Astrocyte (in vitro differentiated cells and primary cell): ENCODE measurements at places on chromosomes 11 and 22. TPM values are rescaled to one million over a fixed set of nuclear protein-coding genes. Genes with fewer than 3 reads are reported as not detected.

The RAG2 gene
- not detected in 2 replicates for total RNA-seq

- DNase-seq = peak; percentile 54
Observed at GRCh38 chr11:128365044-128365443, 222.3 kb downstream of the ETS1 start.

GRCh38 chr11:62242021-62242420 is at the start of gene SCGB1D2:
Gene SCGB1D2, plus strand, starts transcription at chr11:62242239. Its CDS starts 69 bp downstream, at chr11:62242308.
- DNase-seq = no peak

DNA sequence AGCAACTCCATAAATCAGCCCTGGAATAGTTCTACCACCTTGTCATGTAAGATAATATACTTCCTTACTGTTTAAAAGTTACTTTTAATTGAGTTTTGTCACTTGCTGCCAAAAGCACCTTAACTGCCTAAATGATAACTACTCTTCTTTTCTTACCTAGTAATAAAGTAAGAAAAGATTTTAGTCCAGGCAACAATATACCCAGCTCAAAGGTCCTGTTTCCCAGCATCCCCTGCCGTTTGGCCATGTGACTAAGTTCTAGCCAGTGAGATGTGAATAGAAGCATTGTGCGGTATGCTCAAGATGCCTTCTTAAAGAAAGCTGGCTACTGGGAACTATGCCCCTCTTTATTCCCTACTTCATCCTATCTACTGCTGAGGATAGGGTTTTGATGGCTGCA is 39.4 kb upstream of the CCDC34 start:
- DNase-seq = no peak

GRCh38 chr11:6251120-6251733 is 8.4 kb upstream of the CCKBR start:
- DNase-seq = peak; percentile 35

The GAL gene
- 23.4 and 26.3 TPM in 2 replicates for total RNA-seq

DNA sequence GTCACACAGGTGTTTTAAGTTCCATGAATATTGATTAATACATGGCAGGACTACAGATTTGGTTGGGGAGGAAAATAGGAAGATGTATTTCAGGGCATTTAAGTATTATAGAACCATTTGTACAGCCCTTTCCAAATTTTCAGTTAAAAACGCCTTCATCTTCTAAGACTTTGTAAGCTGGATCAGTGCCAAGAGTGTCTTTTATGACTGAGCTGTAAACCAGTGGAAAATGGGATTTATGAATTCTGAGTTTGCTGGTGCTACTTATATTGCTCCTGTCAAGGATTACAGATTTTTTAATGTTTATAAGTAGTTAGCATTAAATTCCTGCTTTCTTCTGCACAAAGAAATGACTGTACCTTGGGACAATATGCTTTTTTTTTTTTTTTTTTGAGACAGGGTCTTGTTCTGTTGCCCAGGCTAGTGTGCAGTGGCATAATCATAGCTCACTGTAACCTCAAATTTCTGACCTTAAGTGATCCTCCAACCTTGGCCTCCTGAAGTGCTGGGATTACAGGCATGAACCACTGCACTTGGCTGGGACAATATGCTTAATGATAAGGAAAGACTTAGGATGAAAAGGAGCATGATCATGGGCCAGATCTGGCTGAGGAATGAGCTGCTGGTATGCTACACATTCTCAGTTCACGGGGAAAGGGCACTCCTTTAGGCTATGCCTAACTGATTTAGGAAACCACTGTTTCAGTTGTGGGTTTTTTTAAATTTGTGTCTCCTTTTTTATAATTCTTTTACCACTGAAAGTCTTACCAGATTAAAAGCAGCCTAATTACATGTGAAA is 113.6 kb upstream of the MTNR1B start:
- no peak for DNase-seq

DNA sequence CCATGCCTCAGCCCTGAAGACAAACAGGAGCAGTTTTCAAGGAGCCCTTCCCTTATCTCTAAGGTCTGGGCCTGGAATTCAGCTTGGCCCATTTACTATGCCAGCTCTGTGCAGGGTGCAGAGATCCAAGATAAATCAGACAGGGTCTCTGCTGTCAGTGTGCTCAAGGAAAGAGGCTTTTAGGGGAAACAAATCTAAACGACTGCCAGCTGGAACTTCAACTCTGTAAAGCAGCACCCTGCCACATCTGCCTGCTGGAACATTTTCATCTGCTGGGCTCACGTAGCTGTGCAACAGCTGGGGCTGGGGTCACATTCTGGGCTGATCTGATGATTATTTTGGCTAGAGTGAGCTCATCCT is 19.8 kb upstream of the EHF start:
- DNase-seq = peak; percentile 14

The ANGPTL5 gene
- total RNA-seq = not detected in 2 replicates

DNA sequence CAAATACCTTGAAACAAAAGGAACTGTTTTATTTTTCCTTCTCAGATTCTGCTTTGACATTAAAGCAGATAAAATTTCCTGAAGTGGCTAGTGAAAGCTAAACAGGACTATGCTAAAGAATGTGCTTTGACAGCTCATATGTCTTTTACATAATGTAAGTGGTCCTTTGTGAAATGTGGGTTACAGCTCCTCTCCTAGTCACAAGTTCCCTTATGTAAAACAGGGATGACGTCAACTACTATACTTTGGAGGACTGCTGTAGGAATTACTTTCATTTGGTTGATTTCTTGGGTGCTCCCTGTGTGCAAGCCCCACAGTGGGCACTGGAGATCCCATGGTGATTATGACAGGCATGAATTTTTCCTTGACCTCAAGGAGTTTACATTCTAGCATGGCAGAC is 216.6 kb upstream of the NARS2 start:
- DNase-seq = peak; percentile 70

DNA sequence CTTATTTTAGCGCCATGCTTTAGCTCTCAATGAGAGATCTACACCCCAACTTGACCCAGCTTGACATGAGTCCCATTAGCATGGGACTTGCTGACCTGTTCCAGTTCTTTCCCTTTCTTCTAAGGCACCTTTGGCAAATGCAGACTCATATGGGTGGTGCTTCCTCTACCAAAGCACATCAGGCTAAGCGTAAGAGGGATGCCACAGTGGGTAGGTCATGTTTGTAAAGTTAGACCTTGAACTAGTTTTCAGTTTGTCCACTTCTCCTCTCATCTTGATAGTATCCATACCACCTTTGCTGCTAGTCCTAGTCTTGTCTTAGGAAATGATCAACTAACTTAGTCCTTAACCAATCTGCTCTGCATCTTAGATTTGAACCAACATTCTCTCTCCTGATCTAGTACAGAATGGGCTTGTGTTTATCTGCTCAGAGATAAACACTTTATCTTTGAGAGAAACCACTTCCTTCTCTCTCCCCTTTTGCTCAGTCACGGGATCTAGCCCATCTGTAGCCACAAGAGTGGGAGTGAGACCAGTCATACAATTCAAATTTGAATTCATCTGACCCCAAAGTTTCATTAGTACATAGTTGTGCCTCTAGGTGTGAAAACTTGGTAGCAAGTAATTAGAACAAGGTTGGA is 72.1 kb upstream of the CD44 start:
- DNase-seq = no peak

GRCh38 chr11:123562158-123562557 is 92.3 kb downstream of the SCN3B start:
- no peak for DNase-seq

DNA sequence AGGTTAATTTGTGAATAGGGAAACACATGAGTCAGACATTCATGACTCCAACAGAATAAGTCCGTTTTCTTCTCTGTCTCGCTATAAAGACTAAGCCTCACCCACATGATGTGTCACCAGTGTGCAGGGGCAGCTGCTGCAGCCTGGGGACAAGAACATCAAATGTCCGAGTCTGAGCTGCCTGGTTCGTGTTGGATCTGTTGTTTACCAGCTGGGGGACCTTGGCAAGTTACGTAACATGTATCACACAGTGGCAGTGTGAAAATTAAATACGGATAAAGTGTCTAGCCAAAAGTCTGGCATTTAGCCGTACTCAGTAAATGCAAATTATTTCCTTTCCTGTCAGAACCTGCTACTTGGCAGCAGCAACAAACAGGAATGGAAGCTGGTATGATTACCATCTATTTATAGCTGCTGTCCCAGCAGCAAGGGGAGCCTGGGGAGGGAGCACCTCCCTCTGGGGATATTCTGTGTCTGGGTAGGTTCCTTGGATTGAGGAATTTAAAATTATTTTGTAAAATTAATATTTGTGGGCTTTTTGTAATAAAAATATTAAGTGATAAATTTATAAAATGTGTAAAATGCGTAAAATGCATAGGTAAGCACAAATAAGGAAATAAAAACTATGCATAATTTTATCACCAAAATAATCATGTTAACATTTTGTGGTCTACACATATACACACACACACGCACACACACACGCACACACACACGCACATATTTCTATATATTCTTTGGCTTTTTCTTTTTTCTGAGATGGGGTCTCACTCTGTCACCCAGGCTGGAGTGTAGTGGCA is 1.3 kb upstream of the CLDN25 start:
- DNase-seq = peak; percentile 43

The ART5 gene
- 4.1 and 8.3 TPM in 2 replicates for total RNA-seq

DNA sequence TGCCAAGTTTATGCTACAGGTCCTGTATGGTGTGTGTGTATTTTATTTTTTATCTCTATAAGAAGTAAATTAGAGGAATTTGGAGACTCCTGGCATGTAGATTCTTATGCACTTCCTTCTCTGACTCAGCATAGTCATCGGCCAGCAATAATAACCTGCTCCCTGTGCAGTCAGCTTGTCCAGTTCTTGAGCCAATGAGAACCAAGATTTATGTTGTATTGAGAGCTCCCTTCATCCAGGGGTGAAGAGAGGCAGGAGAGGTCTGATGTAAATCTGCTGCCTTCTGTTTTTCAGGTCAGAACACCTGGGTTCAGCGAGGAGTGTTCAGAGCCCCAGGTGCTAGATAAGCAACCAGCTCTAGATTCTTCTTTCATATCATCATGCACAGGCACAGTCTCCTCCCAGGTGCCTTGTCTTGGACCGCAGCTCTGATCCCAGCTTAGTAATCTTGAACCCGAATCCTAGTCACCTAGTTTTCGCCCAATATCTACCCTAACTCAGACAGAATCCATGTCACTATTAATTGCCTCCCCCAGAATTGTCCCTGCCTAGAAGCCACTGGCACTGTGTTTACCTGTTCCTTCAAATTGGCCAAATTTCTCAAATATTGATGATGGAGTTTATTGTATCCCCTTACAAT is 328.2 kb upstream of the NCAM1 start:
- DNase-seq = peak; percentile 33

DNA sequence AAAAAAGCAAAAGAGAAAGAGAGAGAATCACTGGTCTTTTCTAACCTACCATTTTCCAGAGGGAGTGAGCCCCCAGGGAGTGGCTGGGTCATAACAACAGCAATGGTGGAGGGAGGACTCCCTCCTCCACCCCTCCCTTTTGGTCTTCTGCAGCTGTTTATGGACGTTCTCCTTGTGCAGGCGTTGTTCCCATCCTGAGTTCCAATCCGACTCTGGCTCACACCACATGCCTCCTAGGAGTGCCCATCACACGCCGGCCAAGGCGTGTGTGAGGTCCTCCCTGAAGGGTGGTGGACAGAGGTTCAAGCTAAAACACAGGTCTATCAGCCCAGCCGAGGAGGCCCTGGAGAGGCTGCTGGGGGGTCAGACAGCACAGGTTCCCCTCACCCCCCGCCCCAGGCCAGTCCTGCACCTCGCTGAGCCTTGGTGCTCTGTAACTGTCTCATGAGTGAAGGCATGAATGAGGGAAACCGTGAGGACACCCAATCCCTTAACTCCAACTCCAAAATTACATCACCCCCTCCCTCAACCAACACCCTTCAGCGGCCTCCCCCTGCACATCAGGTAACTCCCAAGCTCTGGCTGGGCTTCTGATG is 29.4 kb downstream of the IFT27 start:
- no peak for DNase-seq

The NPTXR gene
- total RNA-seq = 5.1 and 5.4 TPM in 2 replicates

The CRYBB2 gene
- not detected in 2 replicates for total RNA-seq

GRCh38 chr11:35033011-35033410 is 106.0 kb upstream of the CD44 start:
- no peak for DNase-seq

DNA sequence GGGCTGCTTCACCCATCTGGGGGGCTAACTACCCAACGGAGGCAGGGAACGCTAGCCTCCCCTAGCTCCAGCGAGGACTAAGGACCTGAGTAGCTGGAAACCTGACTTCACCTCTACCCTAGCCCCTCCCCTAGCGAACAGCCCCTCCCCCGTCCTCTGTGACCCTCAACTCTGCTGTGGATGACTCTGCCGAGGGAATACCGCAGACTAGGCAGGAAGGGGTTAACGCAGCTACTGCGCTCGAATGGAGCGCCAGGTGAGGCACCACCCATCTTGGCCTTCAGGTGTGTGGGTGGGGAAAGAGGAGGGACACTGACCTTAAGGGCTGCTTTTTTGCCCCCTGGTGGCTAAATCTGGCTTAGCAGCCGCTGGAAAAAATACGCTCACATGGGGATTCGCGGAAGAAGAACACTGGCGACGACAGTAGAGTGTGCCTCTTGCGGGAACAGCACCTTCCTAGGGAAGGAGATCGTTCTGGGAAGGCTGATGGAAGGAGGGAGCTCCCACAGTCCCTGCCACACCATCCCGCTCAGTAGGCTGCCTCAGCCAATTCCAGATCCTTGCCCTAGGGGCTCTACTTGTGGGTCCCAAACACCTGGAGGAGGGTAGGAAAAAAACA is 4.5 kb upstream of the BCL9L start:
- DNase-seq = peak; percentile 41

DNA sequence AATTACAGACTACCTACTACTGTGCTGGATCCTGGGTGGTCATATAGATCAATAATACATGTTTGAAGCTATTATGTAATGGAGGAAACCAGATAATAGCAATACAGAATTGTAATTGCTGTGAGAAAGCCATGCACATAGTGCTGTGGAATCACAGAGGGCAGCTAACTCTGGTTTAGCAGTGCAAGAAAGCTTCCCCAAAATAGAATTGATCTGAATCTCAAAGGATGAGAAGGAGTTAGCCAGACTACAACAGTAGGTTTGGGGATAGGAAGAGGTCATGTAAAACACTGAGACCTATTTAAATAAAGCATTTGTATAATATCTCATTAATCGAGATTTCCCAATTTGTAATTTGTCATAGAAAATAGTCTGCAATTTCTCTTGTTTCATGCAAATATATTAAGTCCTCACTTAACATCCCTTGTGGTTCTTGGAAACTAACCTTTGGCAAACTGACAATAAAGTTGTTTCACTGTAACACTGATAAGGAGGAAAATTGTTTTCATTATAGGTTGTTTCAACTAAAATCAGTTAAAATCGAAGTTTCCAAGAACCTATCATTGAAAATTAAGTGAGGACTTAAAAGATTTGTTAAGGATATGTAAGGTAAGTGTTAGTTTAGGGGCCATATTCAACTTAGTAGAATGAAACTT is 7.6 kb downstream of the C11orf58 start:
- no peak for DNase-seq

The TUB gene
- total RNA-seq = 5.7 and 6.0 TPM in 2 replicates

- no peak for DNase-seq
Observed at GRCh38 chr11:15621565-15621964, 506.8 kb downstream of the INSC start.

GRCh38 chr11:111077530-111078322 is 167.8 kb upstream of the POU2AF2 start:
- no peak for DNase-seq

The CHADL gene
- total RNA-seq = 0.23 and 0.34 TPM in 2 replicates
